ENCODE measurements at places on chromosomes 5 and 9. TPM values are rescaled to one million over a fixed set of nuclear protein-coding genes. Genes with fewer than 3 reads are reported as not detected.

DNA sequence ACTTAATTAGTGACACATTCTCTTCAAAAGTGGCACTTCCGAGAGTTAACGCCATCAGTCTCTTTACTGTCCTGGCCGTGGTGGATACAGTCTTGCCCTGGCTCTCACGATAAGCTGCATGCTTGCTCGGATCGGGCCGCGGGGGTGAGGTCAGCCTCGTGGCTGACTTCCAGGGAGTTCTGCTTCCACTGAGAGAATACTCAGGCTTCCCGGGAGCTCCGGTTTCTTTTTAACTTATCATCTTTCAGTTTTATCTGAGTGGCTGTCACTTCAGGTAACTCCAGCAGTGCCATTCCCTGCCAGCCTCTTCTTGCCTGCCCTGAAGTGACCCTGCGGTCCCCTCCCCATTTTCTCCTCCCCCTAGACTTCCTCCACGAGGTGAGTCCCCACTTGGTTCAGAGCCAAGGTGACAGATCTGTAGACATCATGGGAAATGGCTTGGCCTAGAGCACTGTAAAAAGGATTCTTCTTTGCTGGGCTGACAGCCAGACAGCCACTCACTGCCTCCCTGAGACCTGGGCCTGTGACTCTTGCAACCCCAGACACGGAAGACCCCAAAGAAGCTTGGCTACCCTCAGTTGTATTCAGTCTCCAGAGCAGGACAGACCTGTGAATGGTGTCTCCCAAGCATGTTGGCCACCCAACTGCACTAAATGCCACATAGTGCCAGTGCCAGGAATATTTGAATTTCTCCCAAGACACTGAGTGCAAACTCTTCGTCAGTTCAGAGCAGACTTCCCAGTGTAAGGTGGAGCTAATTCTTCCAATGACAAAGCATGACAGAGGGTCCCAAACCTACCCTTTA is 95.1 kb downstream of the DAPK1 start:
- no peak for DNase-seq

- DNase-seq = no peak
Measured at GRCh38 chr5:78626009-78626571, 22.5 kb downstream of the LHFPL2 start.

- DNase-seq = no peak
Measured at GRCh38 chr9:86141843-86142242, 42.5 kb upstream of the GOLM1 start.

The GLDC gene
- total RNA-seq = 1.9 TPM

- no peak for DNase-seq
Measured at GRCh38 chr5:149174847-149175234, 33.5 kb downstream of the ABLIM3 start.

DNA sequence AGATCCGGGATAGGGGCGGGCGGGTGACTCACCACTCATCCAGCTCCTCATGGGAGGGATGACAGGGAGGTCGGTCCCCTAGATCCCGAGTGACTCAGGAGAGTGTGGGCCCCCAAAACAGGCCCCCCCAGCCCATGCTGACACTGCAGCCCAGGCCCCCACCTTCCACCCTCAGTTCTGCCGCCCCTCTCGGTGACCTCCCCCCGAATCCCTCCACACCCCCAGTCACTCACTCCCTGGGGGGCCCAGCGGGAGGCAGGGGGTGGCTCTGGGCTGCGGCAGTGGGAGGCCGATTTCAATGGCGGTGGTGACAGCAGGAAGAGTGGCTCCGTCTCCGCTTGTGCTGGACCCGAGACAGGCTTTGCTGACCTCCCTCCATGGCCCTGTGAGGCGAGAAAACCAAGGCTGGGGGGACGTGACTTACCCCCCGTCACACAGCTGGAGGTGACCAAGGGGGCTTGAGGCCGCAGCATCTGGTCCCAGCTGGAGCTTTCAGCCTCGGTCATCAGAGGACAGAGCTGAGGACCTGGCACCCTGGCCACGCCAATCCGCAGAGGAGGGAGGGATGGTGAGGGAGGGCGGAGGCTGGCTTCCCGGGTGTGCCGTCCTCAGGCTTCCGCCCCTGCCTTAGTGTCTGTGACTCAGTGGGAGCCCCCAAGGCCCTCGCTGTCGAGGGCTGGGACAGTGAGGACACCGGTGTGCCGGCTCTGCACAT is 9.0 kb downstream of the GPSM1 start:
- no peak for DNase-seq

The PTGDS gene
- not detected for total RNA-seq

GRCh38 chr9:93154293-93154903 is 20.3 kb upstream of the NINJ1 start:
- DNase-seq = peak; percentile 75

The FCN2 gene
- total RNA-seq = not detected

The TERT gene
- total RNA-seq = 10.1 TPM

The SLC31A2 gene
- 1.2 TPM for total RNA-seq

DNA sequence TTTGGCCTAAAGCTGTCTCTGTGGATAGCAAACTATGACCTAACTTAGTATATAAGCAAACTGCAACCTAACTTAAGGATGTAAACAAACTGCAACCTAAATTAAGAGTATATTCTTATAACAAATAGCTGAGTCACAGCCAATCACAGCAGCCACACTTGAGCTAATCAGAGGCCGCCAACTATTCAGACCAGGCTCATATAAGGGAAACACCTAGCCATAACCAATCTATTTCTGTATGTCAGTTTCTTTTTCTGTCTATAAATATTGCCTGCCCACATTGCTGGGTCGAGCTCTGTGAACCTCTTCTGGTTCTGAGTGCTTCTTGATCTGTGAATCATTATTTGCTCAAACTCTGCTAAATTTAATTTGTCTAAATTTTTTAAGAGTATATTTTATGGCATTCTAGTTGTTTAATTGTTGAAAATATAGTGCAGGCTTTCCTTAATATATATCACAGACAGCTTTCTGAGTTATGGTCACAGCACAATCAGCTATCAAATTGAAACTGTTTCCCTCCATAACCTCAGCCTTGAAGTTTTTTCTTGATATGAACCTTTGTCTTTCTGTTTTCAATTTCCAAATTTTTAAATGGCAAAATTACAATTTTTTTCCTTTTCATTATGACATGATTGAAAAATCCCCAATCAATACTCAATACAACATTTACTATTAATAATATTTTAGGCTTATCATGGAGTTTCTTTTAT is 327.1 kb upstream of the NUDT12 start:
- no peak for DNase-seq

The F2RL2 gene
- total RNA-seq = not detected

All from activated naive CD4-positive, alpha-beta T cell treated with anti-CD3 and anti-CD28 coated beads for 36 hours (primary cell).